ENCODE measurements at places on chromosomes 2 and 18. TPM values are rescaled to one million over a fixed set of nuclear protein-coding genes. Genes with fewer than 3 reads are reported as not detected.

Gene SESTD1
- 15.4 TPM for total RNA-seq

Gene ALPI
- not detected for total RNA-seq

Gene ERMN
- 2.2 TPM for total RNA-seq

Gene GAD1
- total RNA-seq, result 2.2 TPM

DNA sequence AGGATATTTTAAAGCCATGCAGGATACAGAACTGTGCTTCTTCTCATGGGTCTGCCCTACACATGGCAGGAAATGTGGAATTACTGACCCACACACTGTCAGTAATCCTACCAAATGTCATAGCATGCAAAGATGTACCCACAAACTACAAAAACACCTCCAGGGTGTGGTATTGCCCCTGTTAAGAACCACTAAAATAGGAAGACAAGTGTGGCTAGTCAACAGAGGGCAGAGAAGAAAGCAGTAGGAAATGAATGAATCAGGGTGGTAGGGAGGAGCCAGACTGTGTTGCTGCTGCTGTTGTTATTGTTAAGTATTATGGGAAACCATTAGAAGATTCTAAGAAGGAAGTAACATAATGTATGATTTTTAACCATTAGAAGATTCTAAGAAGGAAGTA lies 556.7 kb upstream of the ACVR2A start:
- DNase-seq, result peak; percentile 36

DNA sequence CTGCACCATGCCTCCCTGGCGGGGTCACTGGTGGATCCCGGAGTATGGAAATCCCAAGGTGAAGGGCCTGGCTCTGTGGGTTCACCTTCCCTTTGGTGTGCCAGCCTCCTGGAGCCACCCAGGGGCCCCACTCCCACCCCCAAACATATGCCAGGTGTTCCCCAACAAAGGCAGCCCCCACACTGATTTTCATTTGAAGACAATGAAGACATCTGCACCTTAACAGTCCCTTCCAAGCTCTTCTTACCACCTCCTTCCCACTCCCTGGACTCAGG lies 11.7 kb downstream of the BIN1 start:
- DNase-seq, result no peak

- DNase-seq, result no peak
These were observed 19.5 kb upstream of the WIPF1 start for GRCh38 chr2:174617120-174617519.

DNA sequence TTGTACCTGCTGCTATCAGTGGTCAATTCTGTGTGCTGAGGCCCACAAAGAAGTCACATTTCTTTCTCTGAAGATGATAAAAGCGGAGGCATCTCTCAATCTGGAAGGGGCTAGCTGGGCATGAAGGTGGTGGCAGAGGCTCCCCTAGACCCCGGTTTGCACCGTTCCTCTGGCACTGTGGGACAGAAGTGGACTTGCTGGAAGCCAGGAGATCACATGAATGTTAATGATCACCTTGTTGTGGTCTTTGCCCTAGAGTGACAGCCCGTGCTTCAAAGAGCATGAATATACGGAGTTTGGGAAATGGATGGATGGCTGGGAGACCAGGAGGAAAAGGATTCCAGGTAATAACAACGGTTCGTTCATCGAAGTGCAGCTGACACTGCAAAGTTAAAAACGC lies 20.2 kb downstream of the ALLC start:
- no peak for DNase-seq

DNA sequence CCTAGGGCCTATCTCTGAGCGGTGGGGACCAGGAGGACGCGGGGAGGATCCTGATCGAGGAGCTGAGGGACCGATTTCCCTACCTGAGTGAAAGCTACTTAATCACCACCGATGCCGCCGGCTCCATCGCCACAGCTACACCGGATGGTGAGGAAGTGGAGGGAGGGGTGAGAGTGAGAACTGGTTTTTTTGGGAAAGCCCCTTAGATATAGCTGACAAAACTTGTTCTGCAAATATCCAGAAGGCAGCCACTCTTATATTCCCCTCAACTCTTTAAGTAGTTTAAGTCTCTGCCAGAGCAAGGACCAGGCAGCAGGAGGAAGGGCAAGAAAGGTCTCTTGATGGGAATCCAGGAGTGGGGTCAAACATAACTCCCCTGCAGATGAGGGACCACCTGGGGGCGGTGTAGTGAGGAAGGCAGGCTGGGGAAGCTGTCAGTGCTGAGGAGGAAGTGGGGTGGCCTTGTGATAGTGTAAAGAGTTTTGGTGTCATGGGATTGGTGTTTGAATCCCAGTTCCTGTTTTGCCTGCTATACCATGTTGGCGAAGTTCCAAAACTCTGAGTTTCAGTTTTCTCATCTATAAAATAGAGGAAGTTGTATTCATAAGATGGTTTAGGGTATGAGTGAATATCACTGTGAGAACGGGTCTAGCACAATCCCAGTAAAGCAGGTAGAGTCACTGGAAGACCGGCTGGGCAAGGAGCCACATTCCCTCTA lies 3.4 kb downstream of the NAGK start:
- DNase-seq, result peak; percentile 47

DNA sequence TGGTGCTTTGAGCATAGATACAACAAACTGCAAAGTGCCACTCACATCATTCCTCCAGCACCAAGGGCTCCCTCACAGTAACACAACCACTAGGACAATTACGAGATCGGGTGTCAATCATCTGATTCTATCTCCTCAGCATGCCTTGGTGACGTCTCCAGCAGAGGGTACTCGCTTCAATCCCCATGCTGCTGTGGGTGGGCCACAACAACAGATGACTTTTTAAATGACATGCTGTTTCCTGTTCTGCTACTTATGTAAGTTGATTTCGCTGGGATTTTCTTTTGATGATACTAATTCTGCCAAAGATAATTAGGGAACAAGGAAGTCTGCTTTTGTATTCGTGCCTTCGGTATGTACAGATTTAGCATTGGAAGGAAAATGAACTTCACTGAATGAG lies 1113.0 kb downstream of the BCL11A start:
- no peak for DNase-seq

DNA sequence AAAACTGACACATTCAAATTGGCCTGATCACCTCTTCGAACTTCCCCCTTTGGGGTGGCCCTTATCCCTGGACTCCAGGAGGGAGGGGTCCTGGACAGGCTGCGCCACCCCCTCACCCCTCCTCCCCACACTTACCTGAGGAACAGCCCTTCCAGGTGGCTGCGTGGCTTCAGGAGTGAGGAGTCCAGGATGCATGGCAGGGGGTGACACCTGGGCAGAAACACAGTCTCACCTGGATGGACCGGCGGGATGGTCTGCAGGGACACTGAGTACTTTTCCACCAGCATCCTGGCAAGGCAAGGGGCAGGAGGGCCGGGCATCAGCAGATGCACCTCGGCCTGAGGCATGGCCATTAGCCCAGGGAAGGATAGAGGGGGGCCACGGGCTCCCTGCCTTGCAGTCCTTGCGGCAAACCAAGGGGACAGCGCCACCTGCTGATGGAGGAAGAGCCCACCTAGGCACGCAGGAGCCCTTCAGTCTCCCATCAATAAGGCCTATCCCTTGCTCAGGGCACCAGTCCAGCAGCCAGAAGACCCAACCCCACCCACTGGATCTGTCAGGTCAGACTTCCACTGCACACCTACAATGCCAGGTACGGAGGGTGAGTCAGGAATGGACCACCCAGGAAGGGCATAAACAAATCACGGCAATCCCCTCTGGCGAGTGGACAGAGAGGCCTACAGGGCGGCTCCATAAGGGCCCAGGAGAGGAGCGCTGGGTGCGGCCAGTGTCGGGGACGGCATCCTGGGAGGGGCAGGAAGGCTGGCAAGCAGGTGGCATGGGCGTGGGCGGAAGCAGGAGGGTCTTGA lies 26.0 kb downstream of the FAM178B start:
- peak; percentile 92 for DNase-seq

- DNase-seq, result no peak
These were observed 58.4 kb upstream of the GREB1L start for GRCh38 chr18:21183670-21184069.

DNA sequence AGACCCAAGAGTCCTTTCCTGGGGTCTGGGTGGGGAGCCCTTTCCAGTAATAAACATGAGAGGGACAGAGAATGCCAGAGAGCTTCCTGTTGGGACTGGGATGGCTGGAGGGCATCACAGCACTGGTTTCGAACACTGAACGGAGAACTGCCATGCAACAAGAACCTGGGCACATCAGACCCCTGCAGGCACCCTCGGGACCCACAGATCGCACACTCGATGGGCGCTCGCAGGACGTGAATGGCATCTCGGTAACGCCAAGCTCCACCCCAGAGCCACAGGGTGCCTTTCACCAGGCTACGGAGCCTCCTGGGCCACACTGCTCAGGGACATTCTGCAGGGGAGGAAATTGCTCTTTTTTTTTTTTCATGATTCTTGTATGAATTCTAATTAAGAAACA lies 25.1 kb downstream of the SLC66A2 start:
- DNase-seq, result no peak

- no peak for DNase-seq
These were observed 10.5 kb downstream of the VIT start for GRCh38 chr2:36707050-36707449.

GRCh38 chr2:139924070-139924469 lies 1143.9 kb upstream of the NXPH2 start:
- DNase-seq, result no peak
